ENCODE measurements at places on chromosomes 13 and 19.

- no peak overlapping the region for H3K27ac ChIP-seq
- H3K4me3 ChIP-seq = no peak overlapping the region
- H3K27me3 ChIP-seq = no peaks in the 10 kb centered on the region
- no peak for DNase-seq
- H3K4me1 ChIP-seq = no peaks in the 10 kb centered on the region
These were observed 126.1 kb downstream of the FGF9 start for GRCh38 chr13:21796775-21797514.

- H3K27me3 ChIP-seq = no peaks in the 10 kb centered on the region
- no peaks in the 10 kb centered on the region for H3K4me1 ChIP-seq
- no peak for DNase-seq
- H3K27ac ChIP-seq = no peak overlapping the region
- peak overlapping the region; percentile 48 for H3K4me3 ChIP-seq
- no peaks in the 10 kb centered on the region for H3K36me3 ChIP-seq
These were observed 16.0 kb downstream of the CDX2 start for GRCh38 chr13:27952876-27953675.

- no peak overlapping the region for H3K27ac ChIP-seq
- no peak for DNase-seq
- H3K4me1 ChIP-seq = peaks cover 4% of the 10 kb centered on the region
- H3K27me3 ChIP-seq = no peaks in the 10 kb centered on the region
- H3K4me3 ChIP-seq = no peak overlapping the region
These were observed 1.7 kb upstream of the MTMR6 start for GRCh38 chr13:25288966-25289365.

- no peaks in the 10 kb centered on the region for H3K36me3 ChIP-seq
- no peaks in the 10 kb centered on the region for H3K27me3 ChIP-seq
- no peak overlapping the region for H3K4me3 ChIP-seq
- peak; percentile 64 for DNase-seq
- no peaks in the 10 kb centered on the region for H3K4me1 ChIP-seq
These were observed 22.5 kb upstream of the ZNF429 start for GRCh38 chr19:21482863-21483276.

- no peak overlapping the region for H3K27ac ChIP-seq
- no peaks in the 10 kb centered on the region for H3K36me3 ChIP-seq
- no peak for DNase-seq
- H3K27me3 ChIP-seq = no peaks in the 10 kb centered on the region
- H3K4me3 ChIP-seq = no peak overlapping the region
These were observed 101.4 kb upstream of the GPR12 start for GRCh38 chr13:26861941-26862340.

GRCh38 chr13:40519637-40520036, 146.8 kb downstream of the FOXO1 start:
- H3K4me1 ChIP-seq = no peaks in the 10 kb centered on the region
- H3K27ac ChIP-seq = no peak overlapping the region
- no peak overlapping the region for H3K4me3 ChIP-seq
- no peaks in the 10 kb centered on the region for H3K36me3 ChIP-seq

GRCh38 chr19:3034656-3035541, 5.8 kb upstream of the TLE2 start:
- peaks cover 13% of the 10 kb centered on the region for H3K4me1 ChIP-seq
- peak overlapping the region; percentile 94 for H3K27ac ChIP-seq
- no peak for DNase-seq
- peak overlapping the region; percentile 48 for H3K4me3 ChIP-seq
- H3K36me3 ChIP-seq = no peaks in the 10 kb centered on the region

- H3K4me1 ChIP-seq = peaks cover 21% of the 10 kb centered on the region
- no peaks in the 10 kb centered on the region for H3K36me3 ChIP-seq
- H3K4me3 ChIP-seq = no peak overlapping the region
- DNase-seq = no peak
These were observed 6.0 kb downstream of the AKAP8L start for GRCh38 chr19:15412832-15413231.

DNA sequence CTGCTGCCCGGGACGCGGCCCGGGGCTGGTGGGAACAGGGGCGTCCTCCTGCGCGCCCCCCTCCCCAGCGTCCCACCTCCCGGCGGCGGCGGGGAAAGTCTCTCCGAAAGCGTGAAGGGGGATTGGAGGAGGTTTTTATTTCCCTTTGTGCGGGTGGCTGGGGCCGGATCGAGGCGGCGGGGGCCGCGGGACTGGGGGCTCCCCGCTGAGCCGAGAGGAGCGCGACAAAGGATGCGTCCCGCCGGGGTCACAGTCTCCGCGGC, 132 bp downstream of the SHD start:
- DNase-seq = no peak
- peak overlapping the region; percentile 57 for H3K4me3 ChIP-seq
- H3K27me3 ChIP-seq = peaks cover 12% of the 10 kb centered on the region
- H3K27ac ChIP-seq = no peak overlapping the region

DNA sequence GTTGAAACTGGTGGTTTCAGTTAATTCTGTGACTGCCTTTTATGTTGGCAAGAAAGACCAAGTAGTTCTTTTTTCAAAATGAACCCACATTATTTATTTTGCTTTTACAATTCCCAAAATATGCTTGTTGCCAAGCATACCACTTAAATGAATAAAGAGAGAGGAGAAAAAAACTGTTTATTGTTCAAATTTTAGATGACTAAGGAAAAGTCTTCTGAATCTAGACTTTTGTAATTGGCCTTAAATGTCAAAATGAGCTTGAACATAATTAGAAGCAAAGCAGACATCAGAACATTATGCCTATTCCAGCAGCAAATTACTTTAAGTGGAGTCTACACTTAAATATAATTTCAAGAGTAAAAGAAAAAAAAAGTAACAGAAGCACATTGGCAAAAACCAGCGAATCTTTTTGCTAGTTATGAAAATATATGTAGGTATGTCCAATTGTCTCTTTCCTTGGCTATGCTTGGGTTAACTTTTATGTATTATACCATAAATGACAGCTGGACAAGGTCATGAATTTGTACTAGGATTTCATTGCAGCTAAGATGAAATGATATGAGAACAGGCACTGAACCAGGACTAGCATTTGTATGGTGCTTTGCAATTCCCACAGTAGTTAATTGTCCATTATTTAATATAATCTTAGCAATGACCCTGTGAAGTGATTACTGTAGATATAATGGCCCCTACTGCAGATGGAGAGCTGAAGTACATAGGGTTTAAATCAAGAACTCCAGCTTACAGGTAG, 211.9 kb downstream of the NALCN start:
- DNase-seq = no peak
- no peak overlapping the region for H3K4me3 ChIP-seq
- H3K36me3 ChIP-seq = no peaks in the 10 kb centered on the region
- H3K27ac ChIP-seq = no peak overlapping the region
- no peaks in the 10 kb centered on the region for H3K27me3 ChIP-seq
